ENCODE measurements at places on chromosomes 12 and 14.

DNA sequence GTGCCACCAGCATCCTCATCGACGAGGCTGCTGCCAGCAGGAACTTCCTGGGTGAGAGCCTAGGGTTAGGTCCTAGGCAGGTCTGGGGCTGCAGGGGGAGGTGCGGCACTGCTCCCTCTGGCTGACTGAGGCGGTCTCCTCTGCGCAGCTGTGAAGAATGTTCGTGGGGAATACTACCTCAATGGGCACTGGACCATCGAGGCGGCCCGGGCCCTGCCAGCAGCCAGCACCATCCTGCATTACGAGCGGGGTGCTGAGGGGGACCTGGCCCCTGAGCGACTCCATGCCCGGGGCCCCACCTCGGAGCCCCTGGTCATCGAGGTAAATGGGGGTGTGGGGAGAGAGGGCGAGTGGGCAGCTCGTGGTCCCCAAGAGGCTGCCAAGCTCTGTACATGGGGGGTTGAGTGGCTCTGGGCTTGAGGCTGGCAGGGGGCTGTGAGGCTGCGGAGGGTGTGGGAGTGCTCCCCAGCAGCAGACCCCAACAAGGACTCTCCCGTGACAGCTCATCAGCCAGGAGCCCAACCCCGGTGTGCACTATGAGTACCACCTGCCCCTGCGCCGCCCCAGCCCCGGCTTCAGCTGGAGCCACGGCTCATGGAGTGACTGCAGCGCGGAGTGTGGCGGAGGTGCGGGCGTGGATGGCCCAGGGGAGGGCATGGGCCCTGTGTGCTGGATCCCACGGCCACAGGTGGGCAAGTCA lies 14.4 kb downstream of the PAPLN start:
- DNase-seq: no peak

DNA sequence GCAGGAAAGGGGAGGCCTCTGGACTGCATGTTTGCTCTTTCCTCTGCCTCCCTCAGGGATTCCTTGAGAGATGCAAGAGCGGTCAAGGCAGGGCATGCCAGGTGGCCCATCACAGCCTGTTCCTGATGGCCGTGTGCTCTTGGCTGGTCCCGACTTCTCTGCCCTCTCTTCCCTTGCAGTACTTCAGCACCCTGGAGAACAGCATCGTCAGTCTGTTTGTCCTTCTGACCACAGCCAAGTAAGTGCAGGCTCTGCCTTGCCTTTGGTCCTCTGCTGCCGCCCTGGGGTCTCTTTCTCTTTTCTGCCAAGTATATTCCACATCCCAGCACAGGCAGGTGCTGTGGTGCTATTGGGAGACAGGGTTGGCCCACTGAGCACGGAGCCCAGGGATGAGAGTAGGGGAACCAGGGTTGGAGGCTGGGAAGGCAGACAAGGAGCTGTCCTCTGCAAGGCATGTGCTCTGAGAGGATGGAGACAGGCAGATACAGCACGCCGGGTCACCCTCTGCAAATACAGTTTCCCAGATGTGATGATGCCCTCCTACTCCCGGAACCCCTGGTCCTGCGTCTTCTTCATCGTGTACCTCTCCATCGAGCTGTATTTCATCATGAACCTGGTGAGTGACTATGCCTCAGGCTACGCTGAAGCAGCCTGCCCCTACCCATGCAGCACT lies 51.9 kb downstream of the TPCN1 start:
- DNase-seq: no peak

- no peak for DNase-seq
Measured at GRCh38 chr12:48973941-48974673, 2.6 kb upstream of the WNT10B start.

GRCh38 chr12:46835785-46836184 lies 10.0 kb upstream of the SLC38A4 start:
- no peak for DNase-seq

DNA sequence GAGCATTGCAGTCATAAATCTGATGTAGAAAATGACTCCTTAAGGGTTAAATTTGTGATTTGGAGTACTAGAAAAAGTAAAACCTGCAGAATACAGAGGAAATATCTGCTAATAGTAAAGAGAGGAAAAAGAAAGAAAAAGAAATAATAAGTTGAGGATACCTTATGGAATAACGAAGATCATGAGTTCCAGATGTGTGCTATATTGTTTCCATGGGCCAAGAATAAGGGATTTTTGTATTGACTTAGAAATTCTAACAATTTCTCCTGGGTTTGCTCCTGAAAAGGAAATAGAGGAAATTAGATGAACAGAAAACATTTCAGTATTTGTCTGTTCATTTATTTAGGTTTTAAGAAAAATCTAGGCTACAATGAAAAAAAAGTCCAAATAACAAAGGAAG lies 115.3 kb downstream of the ALG10B start:
- DNase-seq: no peak

DNA sequence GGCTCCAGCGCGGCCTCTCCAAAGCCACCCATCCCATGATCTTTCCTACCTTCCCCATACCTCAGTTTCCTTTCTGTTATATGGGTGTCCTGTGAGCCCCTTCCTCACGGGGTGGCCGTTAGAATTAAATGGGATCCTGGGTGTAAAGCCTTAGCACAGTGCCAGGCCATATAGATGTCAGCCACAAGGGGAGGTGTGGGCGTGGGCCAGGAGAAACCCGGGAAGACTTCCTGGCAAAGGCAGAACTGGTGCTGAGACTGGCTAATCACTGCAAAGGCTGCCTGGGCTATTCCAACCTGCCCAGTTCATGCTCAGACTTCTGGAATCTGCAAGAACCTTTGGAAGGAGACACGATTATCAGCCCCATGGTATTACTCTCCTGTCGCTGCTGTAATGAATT lies 11.0 kb upstream of the NCOR2 start:
- no peak for DNase-seq

DNA sequence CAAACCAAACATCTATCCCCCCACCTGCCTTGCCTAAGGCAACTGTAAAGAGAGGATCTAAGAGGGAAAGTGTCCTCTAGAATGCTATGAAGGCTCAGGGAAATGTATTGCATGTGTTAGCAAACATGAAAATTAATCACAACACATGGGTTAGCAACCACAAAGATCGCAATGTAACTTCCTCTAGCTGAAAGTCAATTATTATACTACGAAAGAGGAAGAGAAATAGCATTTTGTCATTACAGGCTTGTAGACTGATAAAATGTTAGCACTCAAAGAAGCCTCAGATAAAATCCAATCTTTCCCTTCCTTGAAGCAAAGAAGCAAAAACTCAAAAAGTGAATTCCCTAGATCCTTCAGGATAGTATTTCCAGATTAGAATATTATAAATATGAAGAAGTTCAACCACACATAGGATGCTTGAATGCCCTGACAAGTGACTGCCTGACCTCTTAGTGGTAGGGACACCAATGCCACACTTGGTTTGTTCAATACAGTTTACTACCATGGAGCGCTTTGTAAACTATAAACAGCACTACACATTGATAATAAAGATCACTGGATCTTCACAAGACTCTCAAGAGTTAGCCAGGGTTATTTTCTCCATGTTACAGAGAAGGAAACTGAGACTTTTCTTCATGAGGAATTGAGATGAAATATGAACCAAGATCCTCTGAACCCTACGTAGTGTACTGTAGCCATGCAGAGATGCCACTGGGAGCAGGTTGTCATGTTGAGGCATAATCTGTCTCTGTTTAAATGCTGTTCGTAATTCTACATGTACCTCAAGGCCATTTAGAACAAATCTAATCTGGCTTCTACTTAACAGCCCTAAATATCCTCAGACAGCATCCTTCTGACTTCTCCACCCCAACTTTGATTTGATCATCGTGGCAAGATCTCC lies 100.7 kb downstream of the ITPR2 start:
- no peak for DNase-seq

GRCh38 chr12:109777544-109777943 lies 55.7 kb downstream of the TRPV4 start:
- DNase-seq: no peak
